ENCODE measurements at places on chromosomes 7 and 10.

GRCh38 chr10:94607111-94607510, 61.5 kb downstream of the HELLS start:
- DNase-seq: no peak

DNA sequence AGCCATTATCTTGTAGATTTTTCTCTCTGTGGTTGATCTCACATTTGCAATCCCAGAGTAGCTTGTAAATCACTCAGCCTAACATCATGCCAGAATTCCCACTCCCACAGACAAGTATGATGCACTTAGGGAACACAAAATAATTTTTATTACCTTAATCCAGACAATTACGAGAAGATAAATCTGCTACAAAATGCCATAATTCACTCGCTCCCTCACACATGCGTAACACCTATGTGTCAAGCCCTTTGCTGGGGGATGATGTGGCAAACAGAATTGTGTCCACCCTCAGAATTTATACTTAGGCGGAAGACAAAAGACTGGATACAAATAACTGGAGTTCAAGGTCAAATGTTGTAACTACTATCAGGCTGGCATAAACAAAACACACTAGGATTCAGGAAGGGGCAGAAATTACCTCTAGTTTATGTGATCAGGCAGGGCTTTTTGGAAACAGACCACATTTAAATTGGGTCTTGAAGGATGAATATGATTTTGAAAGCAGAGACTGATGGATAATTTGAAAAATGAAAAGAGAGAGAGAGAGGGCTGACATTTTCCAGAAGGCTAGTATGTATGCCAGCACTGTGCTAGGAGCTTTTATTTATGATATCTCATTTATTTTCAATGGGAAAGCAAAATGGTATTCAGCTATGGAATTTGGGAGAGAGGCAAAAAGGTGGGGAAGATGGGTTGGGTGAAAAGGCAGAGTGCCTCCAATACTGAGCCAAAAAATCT, 69.8 kb downstream of the DOCK4 start:
- no peak for DNase-seq

GRCh38 chr7:100706672-100707311, 871 bp downstream of the POP7 start:
- DNase-seq: no peak

GRCh38 chr10:6892864-6893263, 312.8 kb upstream of the PRKCQ start:
- DNase-seq: no peak

- DNase-seq: no peak
Observed at GRCh38 chr10:88851706-88852105, at the start of gene ANKRD22. Gene ANKRD22, minus strand, starts transcription at chr10:88851844. Its CDS starts 237 bp downstream, at chr10:88851607.

DNA sequence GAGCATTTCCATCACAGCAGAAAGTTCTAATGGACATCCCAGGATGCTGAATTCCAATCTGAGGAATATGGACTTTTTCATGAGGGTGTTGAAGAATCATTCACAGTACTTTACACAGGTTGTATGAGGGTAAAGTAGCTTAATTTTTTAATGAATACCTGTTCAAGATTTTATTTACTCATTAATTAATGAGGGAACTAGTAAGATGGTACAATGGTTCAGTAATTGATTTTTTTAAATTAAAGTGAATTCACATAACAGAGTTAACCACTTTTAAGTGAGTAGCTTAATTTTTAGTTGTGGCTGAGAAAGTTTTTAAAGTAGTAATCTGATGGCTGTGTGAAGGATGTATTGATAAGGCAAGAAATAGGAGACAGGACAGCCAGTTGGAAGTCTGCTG, 266.5 kb downstream of the GFRA1 start:
- no peak for DNase-seq

DNA sequence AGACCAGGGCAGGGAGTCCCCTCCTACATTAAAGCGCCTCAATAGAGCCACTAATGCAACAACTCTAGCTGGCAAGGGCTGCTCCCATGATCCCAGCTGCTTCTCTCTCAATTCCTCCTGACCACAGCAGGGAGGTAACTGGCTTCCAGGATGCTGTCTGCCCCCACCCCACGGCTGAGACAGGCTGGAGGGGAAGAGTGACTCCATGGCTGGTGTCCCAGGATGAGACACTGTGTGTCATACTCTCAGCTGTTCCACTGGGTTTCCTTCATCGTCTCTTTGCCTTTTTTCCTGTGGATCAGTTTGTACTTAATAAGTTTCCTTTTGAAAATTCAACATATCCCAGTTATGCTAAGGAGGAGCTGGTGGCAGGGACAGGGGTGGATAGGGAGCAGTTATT, 27.7 kb upstream of the MYH16 start:
- no peak for DNase-seq

GRCh38 chr10:123245264-123245663, 91.1 kb downstream of the BUB3 start:
- DNase-seq: no peak

- DNase-seq: peak; percentile 100
Observed at GRCh38 chr10:3172446-3173170, at the start of gene PITRM1. Gene PITRM1, minus strand, starts transcription at chr10:3172782. Its CDS starts 10 bp downstream, at chr10:3172772.

- no peak for DNase-seq
Observed at GRCh38 chr10:82889728-82890127, 1014.7 kb downstream of the NRG3 start.

DNA sequence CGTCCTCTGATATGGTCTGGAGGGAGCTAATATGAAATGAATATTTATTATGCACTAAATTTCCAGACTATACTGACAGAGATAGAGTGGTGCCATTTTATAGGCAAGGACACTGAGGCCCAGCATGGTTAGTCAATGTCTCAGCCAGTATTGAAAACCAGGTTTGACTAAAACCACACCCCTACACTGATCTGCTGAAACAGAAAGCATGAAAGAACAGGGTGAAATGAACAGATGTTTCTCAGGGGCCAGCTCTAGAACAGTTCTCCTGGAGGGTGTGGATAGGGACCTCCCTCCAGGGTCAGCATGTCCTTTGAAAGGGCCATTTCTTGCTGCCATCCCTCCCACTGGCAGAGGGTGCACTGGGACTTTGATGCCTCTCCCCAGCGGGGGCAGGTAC, 700.5 kb downstream of the GRID1 start:
- no peak for DNase-seq

- DNase-seq: no peak
Observed at GRCh38 chr7:50329775-50330174, 25.3 kb downstream of the IKZF1 start.

- DNase-seq: no peak
Observed at GRCh38 chr7:12490107-12490688, 80.3 kb upstream of the SCIN start.

DNA sequence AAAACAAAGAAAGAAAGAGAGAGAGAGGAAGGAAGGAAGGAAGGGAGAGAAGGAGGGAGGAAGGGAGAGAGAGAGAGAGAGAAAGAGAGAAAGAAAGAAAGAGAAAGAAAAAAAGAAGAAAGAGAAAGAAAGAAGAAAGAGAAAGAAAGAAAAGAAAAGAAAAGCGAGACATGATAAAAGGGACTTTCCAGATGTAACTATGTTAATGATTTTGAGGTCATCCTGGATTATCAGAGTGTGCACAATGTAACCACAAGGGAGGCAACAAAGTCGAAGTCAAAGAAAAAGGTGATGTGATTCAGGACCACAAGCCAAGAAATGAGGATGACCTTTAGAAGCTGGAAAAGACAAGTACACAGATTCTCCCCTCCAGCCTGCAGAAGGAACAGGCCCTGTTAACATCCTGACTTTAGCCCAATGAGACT, 48.9 kb upstream of the PAX2 start:
- DNase-seq: no peak

GRCh38 chr7:25844102-25844870, 307.7 kb upstream of the NFE2L3 start:
- no peak for DNase-seq

- peak; percentile 25 for DNase-seq
Observed at GRCh38 chr7:4830176-4830575, 31.7 kb downstream of the PAPOLB start.

GRCh38 chr10:97975598-97975997, 54.8 kb downstream of the CRTAC1 start:
- DNase-seq: no peak

GRCh38 chr7:120645966-120646365, 212.0 kb downstream of the TSPAN12 start:
- DNase-seq: no peak

DNA sequence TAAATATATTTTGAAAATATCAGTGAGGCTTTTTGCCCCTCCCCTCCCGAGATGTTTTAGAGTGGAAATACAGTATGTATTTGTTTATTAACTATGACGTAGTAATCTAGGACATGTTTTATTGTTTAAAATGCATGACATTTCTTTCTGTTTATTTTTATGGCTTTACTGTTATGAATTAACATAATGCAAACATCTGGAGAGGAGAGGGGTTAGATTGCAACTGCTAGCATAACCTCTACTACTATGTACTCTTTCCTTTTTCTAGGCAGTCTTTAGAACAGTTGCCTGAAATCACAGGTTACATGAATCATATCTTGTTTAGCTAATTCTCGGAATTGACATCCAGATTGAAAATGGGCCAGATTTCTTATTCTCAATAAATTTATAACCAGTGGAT, 7.4 kb downstream of the BTAF1 start:
- DNase-seq: no peak

GRCh38 chr7:23275912-23276311, 23.2 kb upstream of the MALSU1 start:
- DNase-seq: no peak

DNA sequence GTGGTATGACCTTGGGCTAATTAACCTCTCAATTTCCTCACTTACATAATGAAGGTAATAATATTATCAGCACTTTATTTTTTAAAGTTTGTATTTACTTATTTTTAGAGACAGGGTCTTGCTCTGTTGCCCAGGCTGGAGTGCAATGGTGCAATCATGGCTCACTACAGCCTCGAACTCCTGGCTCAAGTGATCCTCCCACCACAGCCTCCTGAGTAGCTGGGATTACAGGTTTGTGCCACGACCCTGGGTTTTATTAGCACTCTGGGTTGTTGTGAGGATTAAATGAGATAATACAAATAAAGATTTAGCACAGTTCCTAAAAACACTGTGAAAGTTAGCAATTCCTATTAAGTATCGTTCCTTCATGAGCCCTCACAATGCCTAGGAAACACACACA, 14.7 kb downstream of the BAMBI start:
- no peak for DNase-seq

DNA sequence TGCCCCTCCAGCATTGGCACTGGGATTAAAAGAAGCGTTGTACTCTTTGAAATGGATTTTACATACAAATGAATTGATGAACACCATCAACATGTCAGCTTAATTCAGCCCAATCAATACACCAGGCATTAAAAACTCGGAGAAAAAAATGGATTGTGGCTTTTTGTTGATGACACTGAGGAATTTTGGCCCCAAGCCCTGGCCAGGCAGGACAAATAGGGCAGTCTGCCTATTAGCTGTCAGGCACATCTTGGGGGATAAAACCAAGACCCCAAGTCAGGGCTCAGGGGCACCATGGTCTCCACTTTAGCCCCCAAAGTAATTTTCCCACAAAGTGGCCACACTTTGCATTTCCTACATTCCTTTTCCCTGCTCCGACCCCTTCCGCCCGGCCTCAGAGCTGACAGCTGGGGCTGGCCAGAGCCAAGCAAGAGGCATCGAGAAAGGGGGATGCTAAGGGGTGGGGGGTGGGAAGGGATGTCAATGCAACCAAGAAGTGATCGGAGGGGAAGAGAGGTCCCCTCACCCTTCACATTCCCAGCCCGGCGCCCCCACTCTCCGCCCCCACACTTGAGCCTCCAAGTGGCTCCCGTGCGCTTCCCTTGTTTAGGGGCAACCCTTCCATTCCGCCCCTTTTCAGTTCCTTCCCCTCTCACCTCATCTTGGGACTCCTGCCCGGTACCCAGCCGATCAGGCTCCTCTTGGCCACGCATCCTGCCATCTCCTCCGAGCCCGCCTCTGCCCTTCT, 711 bp downstream of the HIP1 start:
- DNase-seq: no peak

GRCh38 chr10:126016156-126016805, 119.9 kb downstream of the FANK1 start:
- no peak for DNase-seq

- no peak for DNase-seq
Observed at GRCh38 chr7:46226860-46227259, 305.8 kb upstream of the IGFBP3 start.

DNA sequence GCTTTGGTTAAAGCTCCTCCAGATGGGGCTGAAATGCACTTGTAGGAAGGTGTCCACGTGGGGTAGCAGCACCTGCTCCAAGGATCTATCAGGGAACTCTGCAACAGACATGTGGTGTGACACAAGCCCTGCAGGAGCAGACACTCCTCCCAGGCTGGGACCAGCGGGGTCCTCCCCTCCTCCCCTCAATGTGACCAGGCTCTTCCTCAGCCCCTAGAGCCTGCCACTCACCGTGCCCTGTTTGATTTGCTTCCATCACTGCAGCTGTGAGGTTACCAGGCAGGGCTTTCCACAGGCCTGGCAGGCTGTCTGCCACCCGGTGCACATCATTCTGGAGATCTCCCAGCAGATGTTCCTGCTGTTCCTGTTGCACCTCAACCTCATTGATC, 13.4 kb downstream of the MMRN2 start:
- DNase-seq: no peak

GRCh38 chr10:80132299-80133139, at the start of gene PLAC9:
Gene PLAC9, plus strand, starts transcription at chr10:80132730. Its CDS starts 33 bp downstream, at chr10:80132763.
- no peak for DNase-seq

GRCh38 chr10:27439101-27439500, 65.0 kb upstream of the RAB18 start:
- DNase-seq: no peak

DNA sequence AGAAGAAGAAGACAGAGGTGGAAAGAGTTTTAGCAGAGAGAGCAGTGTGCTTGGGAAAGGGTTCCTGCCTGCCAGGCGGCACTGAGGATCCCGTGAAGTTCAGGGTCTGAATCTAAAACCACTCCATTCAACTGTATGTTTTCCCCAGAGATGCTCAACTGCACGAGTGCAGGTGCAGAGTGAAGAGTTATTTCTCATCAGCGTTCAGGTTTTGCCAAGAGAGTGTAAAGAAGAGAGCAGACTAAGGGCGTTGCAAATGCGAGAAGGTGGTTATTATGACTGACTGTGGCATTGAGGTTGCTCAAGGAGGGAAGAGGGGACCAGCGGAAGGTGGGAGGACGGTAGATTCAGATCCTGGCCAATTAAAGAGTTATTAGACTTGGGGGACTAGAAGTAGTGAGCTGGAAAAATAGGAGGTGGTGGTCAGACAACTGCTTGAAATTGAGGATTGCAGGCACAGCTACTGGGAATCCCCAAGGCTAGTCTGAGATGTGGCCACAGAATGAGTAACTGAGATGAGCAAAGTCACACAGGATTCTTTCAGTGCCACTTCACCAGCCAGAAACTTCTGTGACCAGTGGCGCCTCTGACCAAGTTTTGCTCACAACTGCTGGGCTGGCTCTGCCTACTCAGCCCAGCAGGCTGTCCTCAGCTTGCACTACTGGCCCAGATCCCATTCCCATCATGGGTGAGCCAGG, 29.1 kb downstream of the STRA8 start:
- DNase-seq: no peak

GRCh38 chr7:87047-87446, 105.3 kb upstream of the FAM20C start:
- no peak for DNase-seq

All from stimulated activated naive CD4-positive, alpha-beta T cell treated with Interleukin-2 at 50 U/mL for 16 hours (primary cell).